Left colon (tissue), 2 donors: ENCODE measurements at places on chromosomes 1 and 21. TPM values are rescaled to one million over a fixed set of nuclear protein-coding genes. Genes with fewer than 3 reads are reported as not detected.

Gene WNT4
- total RNA-seq = 2.5 TPM

Gene ITLN2
- not detected for total RNA-seq

Gene KCNJ9
- total RNA-seq = not detected

Gene LPAR3
- 2.8 TPM for total RNA-seq

Gene LRRC8B
- total RNA-seq = 12.7 TPM

Gene SUMO3
- 73.2 TPM for total RNA-seq

Gene ARF1
- total RNA-seq = 469 TPM

Gene GJA9
- total RNA-seq = 1.4 TPM

Gene SAMSN1
- total RNA-seq = 4.2 TPM

Gene CYP4B1
- 2.1 TPM for total RNA-seq

Gene IL12RB2
- total RNA-seq = 0.82 TPM

Gene THEM5
- total RNA-seq = not detected

Gene KIF26B
- total RNA-seq = 0.31 TPM

Gene HDGF
- 198 TPM for total RNA-seq

Gene DARS2
- total RNA-seq = 24.3 TPM

Gene SYCP1
- total RNA-seq = not detected

Gene NR5A2
- total RNA-seq = 51.1 TPM

Gene COL9A2
- total RNA-seq = 5.7 TPM

Gene PEAR1
- total RNA-seq = 2.0 TPM
